Liver (tissue), 10 donors: ENCODE measurements at places on chromosomes 16 and 17. TPM values are rescaled to one million over a fixed set of nuclear protein-coding genes. Genes with fewer than 3 reads are reported as not detected.

DNA sequence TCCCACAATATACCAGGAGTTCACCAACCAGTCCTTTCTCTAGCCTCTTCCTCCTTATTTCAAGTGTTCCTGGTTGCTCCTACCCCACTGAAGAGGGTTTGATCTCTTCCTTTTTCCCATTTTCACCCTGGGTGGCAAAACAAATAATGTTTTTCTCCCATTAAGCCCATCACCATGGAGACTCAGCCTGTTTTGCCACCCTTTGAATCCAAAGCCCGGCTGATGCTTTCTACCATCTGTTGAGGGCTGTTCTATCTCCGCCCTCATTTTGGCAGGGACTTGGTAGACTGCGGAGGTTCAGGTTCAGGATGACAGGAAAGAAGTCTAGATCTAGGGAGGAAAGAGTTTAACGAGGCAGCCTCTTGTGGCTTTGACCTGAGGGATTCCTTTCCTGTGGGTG lies 2.6 kb downstream of the DNAH2 start:
- no peak for DNase-seq

DNA sequence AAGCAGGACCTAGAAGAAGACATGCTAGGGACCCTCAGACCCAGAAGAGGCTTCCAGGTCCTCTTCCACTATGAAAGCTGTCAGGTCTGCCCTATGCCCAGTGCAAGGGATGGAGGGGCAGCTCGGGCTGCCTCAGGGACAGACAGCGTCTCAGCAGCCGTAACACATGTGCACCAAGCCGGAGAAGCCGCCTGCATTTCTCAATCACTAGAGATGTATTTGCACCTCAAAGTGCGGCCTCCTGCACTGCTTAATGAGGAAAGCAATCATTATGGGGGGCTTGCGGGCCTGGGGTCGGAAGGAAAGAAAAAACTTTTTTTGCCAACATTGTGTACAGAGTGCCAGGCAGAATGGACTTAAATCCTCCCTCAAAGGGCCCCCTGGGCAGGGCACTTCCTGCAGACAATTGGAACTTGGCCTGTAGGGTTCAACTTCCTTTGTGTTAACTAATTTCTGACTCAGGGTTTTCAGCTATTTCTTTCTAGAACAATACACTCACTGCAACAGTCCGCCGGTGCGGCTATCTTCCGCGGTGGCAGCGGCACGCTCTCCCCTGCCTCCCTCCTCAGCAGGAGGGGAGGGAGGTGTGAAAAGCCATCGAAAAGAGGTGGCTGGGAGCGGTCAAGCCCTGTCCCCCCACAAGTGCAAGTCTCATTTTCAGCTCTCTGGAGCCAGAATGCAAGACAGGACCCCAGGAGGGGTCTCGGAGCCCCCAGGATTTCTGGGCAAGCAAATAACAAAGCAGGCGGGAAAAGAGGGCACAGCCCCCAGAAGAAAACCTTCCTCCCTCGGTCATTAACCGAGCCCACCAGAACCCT lies 101.2 kb downstream of the ZNF423 start:
- DNase-seq = no peak

DNA sequence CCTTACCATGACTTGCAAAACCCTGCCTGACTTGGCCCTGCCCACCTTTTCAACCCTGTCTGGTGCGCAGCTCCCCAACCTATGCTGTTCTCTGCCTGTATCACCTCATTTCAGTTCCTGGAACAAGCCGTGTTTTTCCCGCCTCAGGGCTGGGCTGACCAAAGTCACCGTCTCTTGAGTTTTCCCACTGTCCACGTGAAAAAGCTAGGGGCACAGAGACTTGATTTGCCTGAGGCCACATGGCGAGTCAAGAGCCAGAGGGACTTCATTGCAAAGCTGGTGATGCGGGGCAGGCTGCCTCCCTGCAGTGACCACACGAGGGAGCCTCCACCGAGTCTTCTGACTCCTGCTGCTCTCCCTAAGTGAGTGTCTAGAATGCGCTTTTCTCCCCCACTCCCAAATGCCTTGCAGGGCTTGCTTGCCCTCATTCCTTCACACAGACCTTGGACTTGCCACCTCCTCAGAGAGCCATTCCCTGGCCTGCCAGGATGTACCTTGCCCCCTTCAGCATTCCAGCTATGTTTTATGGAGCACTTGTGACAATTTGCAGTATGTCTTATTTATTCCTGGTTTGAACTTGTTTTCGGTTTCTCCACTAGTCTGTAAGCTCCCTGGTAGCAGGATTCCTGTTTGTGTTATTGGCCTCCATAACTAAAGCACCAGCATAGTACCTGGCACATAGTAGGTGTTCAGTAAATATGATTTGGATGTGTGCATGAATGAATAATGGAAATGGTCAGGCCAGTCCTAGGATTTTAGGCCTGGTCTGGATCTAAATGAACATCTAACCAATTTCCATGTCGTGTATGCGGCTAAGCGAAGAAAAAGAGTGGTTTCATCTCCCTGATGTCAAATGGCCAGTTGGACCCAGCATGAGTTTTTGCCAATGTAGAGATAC lies 252.3 kb downstream of the SNX29 start:
- DNase-seq = peak; percentile 51

GRCh38 chr16:86881861-86882273 lies 303.5 kb downstream of the FOXL1 start:
- no peak for DNase-seq

GRCh38 chr16:14641926-14642325 lies 9.2 kb downstream of the BFAR start:
- no peak for DNase-seq

- no peak for DNase-seq
Observed at GRCh38 chr17:3809135-3809534, 8.1 kb upstream of the ITGAE start.

- DNase-seq = no peak
Observed at GRCh38 chr16:57734308-57734924, 1.2 kb upstream of the KATNB1 start.

DNA sequence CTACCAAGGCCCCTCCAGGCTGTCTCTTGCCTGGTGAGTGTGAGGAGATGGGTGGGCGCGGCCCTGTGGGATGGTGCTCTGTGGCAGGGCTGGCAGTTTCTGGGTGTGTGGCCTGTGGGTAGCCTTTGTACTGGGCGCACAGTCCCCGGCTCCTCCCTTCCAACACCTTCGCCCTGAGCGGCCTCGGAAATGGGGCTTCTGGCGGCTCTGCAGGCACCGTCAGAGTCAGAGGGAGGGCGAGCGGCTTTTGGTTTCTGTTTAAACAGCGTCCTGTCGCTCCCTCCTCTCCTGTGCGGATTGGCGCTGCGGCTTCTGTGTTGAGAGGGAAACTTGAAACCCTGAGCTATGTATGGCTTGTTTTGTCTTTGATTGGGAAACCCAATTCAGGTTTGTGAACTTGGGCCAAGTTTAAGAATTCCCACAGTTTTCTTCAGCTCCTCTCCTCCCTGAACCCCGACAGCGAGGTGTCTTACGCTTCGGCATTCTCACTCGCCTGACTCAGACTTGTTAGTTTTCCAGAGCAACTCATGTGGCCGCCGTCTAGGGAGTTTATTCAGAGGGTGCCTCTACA lies 8.3 kb upstream of the ZNF750 start:
- DNase-seq = no peak

GRCh38 chr17:57597531-57598453 lies 147.3 kb downstream of the CCDC182 start:
- DNase-seq = peak; percentile 52

GRCh38 chr17:67276075-67276474 lies 31.1 kb upstream of the HELZ start:
- DNase-seq = no peak

DNA sequence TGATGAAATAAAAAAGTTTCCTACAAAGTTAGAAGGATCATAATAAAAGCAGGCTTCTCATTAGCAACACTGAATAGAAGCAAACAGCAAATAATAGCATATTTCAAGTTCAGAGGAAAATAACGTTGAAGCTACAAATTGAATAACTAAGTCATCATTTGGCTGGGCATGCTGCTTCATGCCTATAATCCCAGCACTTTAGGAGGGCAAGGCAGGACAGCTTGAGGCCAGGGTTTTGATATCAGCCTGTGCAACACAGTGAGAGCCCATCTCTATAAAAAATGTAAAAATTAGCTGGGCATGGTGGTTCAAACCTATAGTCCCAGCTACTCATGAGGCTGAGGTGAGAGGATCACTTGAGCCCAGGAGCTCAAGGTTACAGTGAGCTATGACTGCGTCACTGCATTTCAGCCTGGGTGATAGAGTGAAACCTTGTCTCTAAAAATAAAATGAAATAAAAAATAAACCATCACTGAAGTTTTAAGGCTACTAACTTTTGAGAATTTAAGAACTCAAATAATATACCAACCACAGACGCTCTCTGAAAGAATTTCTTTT lies 25.5 kb downstream of the NCOR1 start:
- DNase-seq = no peak

GRCh38 chr16:30663038-30663437 lies 4.8 kb downstream of the FBRS start:
- no peak for DNase-seq

GRCh38 chr16:79067600-79067999 lies 532.9 kb downstream of the MAF start:
- no peak for DNase-seq

DNA sequence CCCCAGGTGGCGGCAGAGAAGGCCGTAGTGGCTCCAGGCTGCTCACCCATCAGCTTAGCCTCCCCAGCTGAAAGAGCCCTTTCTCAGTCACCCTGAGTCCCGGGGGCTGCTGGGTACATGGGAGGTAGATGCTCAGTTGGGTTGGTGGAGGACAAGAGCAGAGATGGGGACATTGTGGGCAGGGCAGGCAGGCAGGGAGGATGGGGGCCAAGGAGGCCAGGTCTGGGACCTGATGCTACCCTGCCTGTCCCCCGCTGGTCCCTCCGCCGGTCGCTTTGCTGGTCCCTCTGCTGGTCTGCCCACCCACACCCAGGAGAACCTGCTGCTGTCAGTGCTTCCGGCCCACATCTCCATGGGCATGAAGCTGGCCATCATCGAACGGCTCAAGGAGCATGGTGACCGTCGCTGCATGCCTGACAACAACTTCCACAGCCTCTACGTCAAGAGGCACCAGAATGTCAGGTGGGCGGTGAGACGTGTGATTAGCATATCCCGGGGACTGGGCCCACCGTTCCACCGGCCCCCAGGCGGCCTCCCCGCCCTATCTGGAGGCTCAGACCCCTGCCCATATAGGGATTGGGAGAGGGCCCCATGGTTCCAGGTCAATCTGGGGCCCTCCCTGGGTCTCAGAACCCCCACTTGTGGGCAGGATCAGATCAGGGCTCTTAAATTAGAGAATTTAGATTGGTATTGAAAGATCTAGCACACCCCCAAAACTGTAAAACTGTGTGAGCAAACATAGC lies 26.9 kb downstream of the ADCY7 start:
- no peak for DNase-seq

DNA sequence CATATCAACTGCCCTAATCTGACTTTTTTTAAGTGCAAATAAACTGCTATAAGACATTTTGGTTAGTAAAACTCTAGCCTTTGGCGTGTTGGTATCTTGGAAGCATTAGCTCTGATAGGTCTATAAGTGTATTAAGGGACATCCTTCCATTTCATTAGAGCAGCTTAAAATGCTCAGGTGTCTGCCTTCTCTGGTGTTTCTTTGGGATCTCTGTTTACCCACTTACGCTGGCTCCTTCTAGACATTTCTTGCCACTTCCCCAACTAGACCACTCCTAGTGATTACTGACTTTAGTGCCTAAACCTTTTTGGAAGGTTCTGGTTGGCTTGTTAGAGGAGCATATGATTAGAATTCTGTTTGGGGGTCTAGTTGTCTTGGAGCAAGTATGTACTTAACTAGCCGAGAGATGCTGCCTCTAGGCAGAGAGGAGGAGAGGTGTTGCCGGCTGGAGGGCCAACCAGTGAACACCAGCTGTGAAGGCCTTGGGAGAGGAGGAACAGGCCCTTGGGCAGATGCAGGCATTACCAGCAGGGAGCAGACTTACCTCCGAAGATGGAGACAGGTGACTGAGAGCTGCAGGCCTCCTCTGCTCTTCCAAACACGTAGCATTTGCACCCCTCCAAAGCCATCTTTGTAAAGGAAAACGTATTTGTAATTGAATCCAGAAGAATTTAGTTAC lies 15.2 kb upstream of the CLEC18C start:
- no peak for DNase-seq

DNA sequence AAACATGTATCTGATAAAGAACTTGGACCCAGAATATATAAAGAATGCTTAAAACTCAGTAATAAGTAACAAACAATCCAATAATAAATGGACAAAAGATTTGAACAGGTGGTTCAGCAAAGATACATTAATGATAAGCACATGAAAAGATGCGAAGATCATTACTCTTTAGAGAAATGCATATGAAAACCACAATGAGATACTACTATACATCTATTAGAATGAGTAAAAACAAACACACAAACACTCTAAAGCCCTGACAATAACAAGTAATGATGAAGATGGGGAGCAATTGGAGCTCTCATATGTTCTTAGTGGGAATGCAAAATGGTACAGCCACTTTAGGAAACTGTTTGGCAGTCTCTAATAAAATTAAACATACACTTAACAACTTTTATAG lies 29.1 kb downstream of the OSBPL7 start:
- DNase-seq = no peak

GRCh38 chr17:61160204-61160603 lies 239.4 kb upstream of the TBX2 start:
- DNase-seq = no peak

GRCh38 chr17:40290629-40291280 lies 3.1 kb downstream of the CDC6 start:
- no peak for DNase-seq

DNA sequence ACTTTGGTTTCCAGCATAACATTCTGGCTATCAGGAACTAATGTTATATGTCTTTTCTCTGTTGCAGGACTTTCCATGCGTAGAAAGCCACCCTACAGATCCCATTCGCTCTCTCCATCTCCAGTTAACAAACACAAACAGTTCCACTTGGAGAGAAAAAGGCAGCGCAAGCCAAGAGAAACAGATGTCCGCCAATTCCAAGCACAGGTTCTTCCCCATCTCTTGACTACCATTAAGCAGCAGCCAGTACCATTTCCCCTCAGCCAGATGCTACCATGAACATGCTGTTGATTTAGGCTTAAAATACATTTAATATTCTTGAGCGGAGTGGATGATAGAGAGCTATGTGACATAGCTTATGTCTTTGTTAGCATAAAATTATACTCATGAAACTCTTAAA lies 22.4 kb downstream of the CEP95 start:
- DNase-seq = no peak

GRCh38 chr16:56605475-56605874 lies 2.9 kb upstream of the MT2A start:
- no peak for DNase-seq

- DNase-seq = no peak
Observed at GRCh38 chr16:55834049-55834448, 1.2 kb upstream of the CES1 start.

The IGFALS gene
- polyA plus RNA-seq = 74.2 TPM

The PPM1E gene
- 0.50 TPM for polyA plus RNA-seq

The GFAP gene
- not detected for polyA plus RNA-seq

The TNFRSF13B gene
- not detected for polyA plus RNA-seq

The CBX4 gene
- polyA plus RNA-seq = 8.9 TPM

The KCNJ18 gene
- polyA plus RNA-seq = not detected

The PHLPP2 gene
- 1.2 TPM for polyA plus RNA-seq

The KREMEN2 gene
- polyA plus RNA-seq = not detected

The HOXB1 gene
- not detected for polyA plus RNA-seq

The NPIPA2 gene
- 0.10 TPM for polyA plus RNA-seq

The MLKL gene
- polyA plus RNA-seq = 2.5 TPM

The CAVIN1 gene
- polyA plus RNA-seq = 6.5 TPM

The CCP110 gene
- 1.8 TPM for polyA plus RNA-seq

The PRAC1 gene
- not detected for polyA plus RNA-seq

The TSPOAP1 gene
- polyA plus RNA-seq = 1.5 TPM
